NCI-H69 (cell line): ENCODE measurements at places on chromosomes 12 and 14.
A peak's percentile ranks its signal among the peaks of the same experiment; 100 is the strongest.

- DNase-seq: no peak
Observed at GRCh38 chr12:67634303-67634761, 14.2 kb upstream of the DYRK2 start.

DNA sequence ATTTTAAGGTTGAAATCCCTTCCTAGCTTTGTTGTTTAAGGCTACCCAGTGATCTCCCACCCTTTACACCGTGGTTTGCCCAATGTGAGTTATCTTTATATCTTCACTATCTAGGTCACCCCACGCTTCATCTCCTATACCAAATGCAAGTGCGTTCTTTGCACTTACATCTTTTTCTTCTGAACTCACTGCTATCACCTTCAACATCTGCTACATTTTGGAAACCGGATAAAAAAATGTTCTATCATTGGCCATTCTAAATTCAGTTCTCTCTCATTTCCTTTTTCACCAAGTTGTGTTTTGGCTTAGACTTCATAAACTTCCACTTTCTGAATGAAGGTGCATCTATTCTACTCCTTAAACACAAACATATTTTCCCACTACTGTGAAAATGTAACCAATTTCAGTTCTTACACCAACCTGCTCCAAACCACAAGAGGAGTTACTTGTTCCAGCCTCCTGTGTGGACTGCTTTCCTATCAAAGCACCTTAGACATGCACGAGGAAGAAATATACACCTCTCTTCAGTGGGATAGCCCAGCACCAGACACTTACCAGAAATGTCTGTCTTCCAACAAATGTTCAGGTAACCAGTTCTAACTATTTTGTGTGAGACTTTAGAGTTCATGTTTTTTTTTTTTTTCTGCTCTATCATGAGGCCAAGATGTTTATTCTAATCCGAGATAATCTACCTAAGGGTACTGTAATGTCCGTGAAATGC lies 21.9 kb downstream of the CLEC9A start:
- no peak for DNase-seq

- no peak for DNase-seq
Observed at GRCh38 chr14:54535646-54536045, 25.9 kb downstream of the CGRRF1 start.

DNA sequence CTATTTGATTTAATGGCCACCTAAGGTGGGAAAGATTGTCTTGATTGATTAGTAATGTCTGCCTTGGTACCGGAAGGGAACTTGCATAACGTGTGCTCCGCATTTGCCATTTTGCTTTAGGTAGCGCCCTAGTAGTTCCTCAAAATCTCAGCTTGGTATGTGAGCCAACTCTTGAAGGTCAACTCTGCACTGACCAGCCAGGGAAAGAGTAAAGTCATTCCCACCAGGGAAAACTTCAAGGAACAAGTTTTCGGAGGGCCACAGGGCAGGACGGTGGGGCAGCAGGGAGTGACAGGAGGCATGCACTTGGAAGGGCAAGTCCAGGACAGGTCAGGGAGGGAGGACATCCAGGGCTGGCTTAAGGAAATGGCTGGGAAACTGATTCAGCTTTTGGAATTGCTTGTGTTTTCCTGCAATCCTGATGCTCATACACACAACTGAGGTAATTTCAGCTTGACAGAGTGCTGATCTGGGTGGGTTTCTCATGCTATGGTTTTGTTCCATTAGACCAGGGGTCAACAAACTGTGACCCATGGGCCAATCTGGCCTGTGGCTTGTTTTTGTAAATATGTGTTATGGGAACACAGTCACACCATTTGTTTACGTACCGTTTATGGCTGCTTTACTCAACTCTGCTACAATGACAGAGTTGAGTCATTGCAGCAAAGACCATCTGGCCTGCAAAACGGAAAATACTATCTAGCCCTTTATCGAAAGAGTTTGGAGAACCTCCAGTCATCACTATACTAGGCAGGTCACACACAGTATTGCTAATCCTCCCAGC lies 184.5 kb downstream of the RBM19 start:
- no peak for DNase-seq

- peak; percentile 86 for DNase-seq
Observed at GRCh38 chr14:81818271-81818670, 284.6 kb upstream of the SEL1L start.

DNA sequence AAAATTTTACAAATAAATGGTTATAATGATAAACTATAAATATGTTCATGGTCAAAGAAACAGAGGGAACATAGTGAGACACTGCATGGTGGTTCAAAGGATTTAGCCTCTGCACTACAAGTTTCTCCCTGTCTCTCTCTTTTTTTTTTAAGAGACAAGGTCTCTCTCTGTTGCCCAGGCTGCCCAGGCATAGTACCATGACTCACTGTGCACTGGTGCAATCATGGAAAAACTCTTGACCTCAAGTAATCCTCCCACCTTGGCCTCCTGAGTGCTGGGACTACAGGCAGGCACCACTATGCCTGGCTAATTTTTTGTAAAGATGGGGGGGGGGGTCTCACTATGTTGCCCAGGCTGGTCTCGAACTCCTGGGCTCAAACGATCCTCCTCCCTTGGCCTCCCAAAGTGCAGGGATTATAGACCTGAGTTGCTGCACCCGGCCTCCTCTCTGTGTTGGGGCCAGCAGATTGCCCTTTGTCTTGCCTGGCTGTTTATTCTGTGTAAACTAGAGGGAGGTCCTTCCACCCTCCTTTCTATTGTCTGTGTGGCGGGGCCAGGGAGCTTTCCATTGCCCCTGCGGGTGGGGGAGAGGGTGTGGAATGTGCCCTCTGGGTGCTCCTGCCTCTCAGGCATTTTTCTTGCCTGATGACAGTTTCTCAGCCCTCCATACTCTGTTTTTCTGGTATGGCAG lies 22.1 kb downstream of the MTHFD1 start:
- peak; percentile 85 for DNase-seq

DNA sequence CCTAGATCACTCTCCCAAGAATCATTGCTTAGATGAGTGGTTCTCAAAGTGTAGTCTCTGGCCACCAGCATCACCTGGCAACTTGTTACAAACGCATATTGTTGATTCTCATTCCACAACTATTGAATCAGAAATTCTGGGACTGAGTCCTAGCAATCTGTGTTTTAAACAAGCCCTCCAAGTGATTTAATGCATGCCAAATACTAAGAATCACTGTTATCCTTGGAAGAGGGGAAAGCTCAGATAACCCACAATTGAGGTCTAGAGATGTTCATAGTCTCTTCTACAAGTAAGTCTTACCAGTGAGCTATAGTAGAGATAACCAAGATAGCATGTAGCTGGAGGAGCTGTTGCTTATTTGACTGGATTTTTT lies 666.6 kb downstream of the DIO2 start:
- DNase-seq: peak; percentile 33
